CD4-positive, alpha-beta T cell treated with Interleukin-4 for 4 hours (primary cell): ENCODE measurements at places on chromosomes 12 and 14.

DNA sequence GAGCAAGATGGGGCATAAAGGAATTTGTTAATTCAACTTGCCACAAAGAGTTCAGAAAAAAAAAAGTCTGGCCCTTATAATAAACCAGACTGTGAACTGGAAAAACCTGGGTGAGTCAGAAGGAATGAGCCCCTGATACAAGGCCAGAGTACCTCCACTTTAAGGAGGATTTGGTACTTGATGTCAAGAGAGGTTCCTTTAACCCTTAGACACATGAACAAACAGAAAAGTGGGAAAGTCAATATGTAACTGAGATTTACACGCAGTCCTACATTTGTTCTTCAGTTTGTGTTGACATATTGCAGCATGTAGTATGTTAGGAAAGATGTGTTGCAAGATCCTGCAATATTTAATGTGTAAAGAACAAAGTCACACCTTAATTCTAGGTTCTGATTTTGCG is 14.2 kb upstream of the SLC38A4 start:
- no peak for DNase-seq

GRCh38 chr14:20522332-20522731 is 17.0 kb downstream of the RNASE10 start:
- no peak for DNase-seq

DNA sequence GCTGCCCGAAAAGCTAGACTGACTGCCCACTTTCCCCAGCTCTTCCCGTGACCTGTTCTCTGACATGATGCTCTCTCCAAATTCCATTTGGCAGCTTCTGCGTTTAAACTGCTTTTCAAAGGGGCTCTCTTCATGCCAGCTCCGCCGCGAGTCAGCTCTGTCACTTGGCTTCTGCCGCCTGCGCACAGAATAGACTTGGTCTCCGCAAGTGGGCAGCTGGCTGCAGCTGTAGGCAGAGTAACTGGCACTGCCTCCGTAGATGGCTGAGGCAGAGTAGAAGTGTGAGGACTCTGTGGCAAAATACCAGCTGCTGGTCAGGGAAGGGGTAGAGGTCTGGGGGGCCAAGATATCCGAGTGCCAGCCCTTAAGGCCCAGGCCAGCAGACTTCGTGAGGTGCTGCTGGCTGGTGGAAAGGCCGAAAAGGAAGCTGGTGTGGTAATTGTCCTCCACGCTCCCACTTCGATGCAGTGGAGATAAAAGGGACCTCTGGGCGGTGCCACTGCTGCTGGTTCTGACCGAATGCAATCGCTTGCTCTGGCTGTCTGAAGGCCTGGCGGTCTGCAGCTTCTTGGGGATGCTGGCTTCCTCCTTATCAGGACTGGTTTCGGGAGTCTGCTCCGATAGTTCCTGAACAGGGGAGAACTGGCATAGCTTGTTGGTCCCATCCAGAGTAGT is 85.7 kb downstream of the DUSP16 start:
- no peak for DNase-seq

- no peak for DNase-seq
These were observed 197.2 kb upstream of the NUDT4 start for GRCh38 chr12:93180566-93180965.

DNA sequence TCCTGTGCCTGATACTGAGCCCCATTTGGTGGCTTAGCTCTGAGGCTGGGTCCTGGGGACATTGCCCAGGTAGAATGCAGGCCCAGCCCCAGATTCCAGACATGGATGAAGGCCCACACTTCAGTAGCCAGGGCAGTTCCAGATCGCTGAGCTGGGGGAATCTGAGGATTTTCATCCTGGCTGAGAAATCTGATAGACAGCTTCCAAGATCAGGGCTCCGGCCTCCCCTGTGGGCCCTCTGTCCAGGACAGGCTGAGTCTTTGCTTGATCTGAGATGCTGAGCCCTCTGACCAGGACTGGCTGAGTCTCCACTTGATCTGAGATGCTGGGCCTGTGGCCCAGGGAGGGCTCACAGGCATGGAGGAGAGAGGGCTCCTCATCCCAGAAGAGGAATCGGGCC is 3.3 kb upstream of the RASAL1 start:
- DNase-seq = no peak

GRCh38 chr14:61510736-61511557 is 184.4 kb upstream of the HIF1A start:
- no peak for DNase-seq

GRCh38 chr14:58555647-58556046 is 82.1 kb upstream of the DACT1 start:
- no peak for DNase-seq

- DNase-seq = no peak
These were observed 5.6 kb downstream of the WASHC4 start for GRCh38 chr12:105113094-105113493.

- DNase-seq = peak; percentile 23
These were observed 145.4 kb upstream of the ABCD2 start for GRCh38 chr12:39764944-39765560.

- DNase-seq = no peak
These were observed 120.5 kb downstream of the TBC1D30 start for GRCh38 chr12:64944966-64945365.

GRCh38 chr12:60257063-60257462 is 661.2 kb downstream of the SLC16A7 start:
- no peak for DNase-seq

GRCh38 chr12:93680006-93680405 is 2.8 kb downstream of the CRADD start:
- no peak for DNase-seq

GRCh38 chr12:13211859-13212664 is 15.5 kb downstream of the EMP1 start:
- peak; percentile 75 for DNase-seq

- DNase-seq = no peak
These were observed 126.2 kb downstream of the RFLNA start for GRCh38 chr12:124420996-124421674.

- DNase-seq = no peak
These were observed 6.1 kb upstream of the RD3L start for GRCh38 chr14:103948442-103948841.

DNA sequence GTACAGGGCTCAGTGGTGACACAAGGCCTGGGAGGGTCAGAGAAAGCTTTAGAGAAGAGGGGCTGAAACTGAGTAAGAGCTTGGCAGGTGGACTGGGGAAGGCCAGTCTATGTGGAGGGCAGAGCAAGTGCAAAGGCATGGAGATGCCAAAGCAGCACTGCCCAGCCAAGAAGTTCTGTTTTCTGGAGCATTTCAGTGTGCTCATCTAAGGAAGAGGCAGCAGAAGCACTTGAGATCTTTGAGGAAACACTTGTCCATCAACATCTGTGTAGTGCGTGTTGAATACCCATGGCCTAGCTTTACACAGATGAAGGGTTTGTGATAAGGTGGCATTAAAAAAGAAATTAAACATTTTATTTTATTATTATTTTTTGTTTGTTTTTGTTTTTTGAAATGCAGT is 52.8 kb downstream of the FOS start:
- DNase-seq = no peak

GRCh38 chr12:113575386-113575785 is 103.7 kb upstream of the LHX5 start:
- no peak for DNase-seq

DNA sequence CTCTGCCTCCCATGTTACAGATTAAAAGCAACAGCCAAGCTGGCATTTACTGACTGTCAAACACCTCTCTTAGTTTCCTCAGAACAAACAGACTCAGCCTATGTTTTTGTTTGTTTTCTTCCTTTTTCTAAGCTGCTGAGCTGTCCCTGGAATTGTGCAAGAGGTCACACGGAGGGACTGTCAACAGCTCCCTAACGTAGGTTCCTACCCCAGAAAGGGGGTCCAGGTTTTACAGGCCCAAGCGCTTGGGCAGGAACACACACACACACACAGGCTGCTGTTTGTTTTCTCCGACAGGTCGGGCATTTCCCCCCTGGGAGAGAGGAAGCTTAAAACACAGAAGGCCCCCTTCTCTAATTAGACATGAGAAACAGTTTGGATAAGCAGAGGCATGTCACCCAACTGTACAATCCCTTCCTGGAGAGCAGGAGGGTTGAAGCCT is 739.6 kb upstream of the TBX3 start:
- no peak for DNase-seq

DNA sequence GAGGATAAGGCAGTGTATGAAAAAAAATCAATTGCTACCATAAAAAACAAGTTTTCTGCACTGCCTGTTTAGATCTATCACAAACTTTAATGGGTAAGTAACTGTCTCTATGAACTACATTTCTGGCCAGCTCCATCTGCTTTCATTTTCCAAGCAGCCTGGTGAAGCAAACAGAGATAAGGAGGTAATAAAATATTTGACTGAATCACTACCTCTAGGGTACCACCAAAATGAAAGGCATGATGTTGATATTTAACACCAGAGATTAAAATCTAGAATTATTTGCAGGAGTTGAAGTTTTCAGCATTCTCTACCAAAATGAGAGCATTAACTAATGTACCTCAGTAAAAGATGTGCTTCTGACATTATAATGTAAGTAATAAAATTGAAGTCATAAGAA is 863.5 kb upstream of the MGAT4C start:
- DNase-seq = no peak

DNA sequence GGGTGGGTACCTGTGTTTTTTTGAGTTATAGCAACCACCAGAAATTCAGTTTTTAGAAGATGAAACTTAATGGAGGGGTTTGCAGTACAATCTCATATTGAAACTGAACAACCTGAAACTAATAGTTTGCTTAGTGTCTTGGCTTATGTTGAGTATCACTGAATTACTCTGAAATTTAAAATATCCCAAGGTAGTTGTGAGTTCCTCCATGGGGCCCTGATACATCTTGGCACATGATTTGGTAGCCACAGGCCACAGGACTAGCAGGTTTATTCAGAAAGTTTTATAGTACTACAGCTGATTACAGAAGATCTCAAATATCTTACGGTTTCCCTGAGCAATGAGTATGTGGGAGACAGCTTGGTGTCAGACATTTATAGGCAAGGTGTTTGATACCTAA is 10.4 kb downstream of the PTGES3 start:
- no peak for DNase-seq

- DNase-seq = no peak
These were observed 100.8 kb downstream of the PLEKHA5 start for GRCh38 chr12:19230299-19230866.

DNA sequence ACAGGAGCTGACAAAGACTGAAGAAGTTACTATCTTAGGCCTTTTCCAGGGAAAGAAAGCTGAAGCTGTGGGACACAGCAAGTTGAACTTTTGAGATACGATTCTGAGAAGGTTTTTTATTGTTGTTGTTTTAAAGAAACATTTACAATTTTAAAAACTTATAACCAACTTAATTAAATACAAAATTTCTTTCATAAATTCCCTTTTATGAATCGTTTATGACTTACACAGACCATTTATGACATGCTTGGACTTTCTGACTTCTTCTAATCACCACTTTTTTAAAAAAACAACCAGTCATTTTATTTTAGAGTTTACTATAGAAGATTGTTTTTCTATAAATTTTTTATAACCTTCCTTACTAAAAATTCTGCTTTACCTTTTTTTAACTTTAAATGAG is 68.7 kb downstream of the DHRS2 start:
- DNase-seq = no peak

- no peak for DNase-seq
These were observed 77.0 kb upstream of the GRIP1 start for GRCh38 chr12:66755727-66756395.

DNA sequence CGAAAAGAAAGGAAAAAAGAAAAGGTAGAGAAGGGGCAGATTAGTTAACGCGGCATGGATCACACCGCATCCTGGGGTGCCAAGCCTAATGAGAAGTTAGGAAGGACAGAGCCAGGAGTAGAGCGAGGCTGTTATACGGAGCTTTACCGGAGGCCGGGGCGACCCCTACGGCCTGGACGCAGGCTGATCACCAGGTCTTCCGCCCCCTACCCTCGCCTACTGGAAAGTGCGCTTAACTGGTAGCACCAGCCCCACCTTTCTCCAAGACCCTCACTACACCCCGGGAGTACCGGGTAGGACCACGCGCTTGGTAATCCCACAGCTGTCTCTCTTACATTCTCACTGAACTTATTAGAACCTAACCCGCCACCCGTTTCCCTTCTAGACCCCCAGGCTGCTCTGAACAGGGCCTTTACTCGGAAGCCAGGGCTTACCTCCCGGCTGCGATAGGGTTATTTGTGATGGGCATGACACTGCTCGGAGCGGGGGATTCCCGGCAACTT is 33.8 kb downstream of the WBP11 start:
- no peak for DNase-seq

GRCh38 chr12:75933101-75933500 is 98.5 kb downstream of the PHLDA1 start:
- DNase-seq = no peak

GRCh38 chr12:108701779-108702441 is 29.4 kb downstream of the CORO1C start:
- DNase-seq = no peak

GRCh38 chr14:90970167-90970600 is 90.3 kb downstream of the RPS6KA5 start:
- DNase-seq = peak; percentile 42

DNA sequence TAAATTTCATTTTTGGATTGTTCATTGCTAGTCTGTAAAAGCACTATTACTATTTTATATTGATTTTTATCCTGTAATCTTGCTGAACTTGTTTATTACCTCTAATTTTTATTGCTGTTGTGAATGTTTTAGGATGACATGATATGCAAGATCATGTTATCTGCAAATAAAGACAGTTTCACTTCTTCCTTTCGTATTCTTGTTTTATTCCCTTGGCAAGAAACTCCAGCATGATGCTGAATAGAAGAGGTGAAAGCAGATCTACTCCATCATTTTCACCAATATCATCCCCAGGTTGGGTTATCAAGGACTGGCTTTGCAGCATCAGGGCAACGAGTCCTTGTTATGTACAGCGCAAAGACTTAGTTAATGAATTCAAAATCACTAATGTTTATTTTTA is 2.7 kb upstream of the CLECL1 start:
- DNase-seq = no peak

- no peak for DNase-seq
These were observed 2.8 kb downstream of the SLC38A2 start for GRCh38 chr12:46369474-46370379.

DNA sequence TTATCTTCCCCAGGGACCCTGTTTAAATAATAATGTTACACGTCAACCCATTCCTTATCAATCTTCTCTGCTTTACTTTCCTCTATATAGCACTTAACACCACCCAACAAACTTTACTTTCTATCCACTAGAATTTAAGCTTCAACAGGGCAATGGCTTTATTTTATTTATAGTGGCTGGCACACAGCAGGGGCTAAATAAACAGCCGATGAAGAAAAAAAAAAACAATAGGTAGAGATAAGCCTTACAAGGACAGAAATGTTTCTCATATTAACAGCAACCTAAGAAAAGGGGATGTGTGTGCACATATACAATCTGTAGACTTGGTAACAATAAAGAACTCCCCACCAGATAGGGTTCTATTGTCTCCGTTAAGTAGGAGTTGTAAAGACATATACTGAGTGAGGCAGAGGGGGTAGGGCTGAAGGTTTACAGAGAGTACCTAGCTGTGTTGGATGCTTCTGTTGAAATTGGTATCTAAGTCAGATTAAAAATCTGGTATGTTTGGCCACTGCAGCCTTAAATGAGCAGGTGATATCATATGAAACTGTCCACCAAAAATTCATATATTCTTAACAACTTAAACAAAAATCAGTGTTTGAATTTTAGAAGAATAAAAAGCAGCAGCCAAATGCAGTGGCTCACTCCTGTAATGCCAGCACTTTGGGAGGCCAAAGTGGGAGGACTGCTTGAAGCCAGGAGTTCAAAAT is 24.7 kb upstream of the AP4S1 start:
- DNase-seq = no peak
